ENCODE measurements at places on chromosomes 1 and 21.

DNA sequence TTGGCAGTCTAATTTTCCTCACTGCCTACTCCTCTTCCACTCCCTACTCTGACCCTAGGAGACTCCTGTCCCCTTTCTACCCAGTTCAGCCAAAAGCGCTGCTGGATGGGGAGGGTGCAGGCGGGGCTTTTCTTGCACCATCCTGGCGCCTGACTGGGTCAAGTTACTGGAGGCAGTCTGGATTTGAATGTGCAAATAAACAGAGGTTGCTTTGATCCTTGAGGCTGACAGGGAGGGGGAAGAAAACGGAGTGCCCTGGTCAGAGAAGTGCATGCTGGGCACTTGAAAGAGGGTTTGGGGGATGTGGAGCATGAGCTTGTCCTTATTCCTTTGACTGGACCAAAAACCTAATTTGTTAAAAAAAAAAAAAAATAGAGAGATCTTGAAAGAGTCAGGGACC lies 76.8 kb upstream of the SOX13 start:
- DNase-seq, result no peak

GRCh38 chr1:163055005-163055404 lies 14.2 kb upstream of the RGS4 start:
- no peak for DNase-seq

DNA sequence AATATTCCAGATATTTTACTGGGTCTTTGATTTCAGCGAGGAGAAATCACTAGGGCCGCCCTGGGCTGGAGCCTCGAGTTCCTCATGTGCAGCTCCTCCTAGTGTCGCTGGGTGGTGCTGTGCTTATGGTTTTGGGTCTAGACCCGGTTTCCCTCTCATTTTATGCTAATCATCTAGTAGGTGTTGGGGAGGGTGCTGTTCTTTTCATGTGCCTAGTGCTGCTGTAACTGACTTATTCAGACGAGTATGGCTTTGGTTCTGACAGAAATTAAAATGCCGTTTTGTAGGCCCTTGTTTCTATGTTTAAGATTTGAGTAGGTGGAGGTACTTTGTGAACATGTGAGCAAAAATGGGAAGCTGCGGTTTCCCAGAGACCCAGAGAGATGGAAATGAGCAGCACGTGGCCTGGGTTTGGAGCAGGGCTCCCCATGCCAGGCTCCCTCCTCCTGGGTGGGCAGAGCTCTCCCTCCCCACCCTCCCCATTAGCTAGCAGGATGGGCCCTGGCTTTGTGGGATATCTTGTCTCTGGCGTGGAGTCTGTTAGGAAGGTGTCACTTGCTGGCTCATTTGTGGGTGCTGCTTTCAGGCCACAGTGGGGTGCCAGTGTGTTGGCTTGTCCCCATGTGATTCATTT lies 74.0 kb upstream of the GPR88 start:
- DNase-seq, result no peak

DNA sequence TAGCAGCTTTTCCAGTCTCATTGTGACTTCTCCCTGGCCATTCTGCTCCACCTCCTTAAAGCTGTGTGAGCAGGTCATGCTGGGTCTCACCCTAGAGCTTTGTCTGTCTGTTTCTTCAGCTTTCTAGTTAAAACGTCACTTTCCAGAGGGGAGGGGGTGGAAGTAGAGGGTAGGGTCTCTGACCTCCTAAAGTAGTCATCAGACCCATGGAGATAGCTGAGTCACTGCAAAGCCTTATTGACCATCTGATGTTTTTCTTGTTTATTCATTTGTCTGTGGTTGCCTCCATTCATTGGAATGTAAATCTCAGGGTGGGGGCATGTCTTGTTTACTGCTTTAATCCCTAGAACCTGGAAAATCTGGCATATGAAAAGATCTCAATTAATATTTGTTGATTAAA lies 52.7 kb downstream of the ELF3 start:
- DNase-seq, result no peak

GRCh38 chr1:10897981-10898728 lies 101.7 kb upstream of the CASZ1 start:
- no peak for DNase-seq
